ENCODE measurements at places on chromosomes 7 and 10.

DNA sequence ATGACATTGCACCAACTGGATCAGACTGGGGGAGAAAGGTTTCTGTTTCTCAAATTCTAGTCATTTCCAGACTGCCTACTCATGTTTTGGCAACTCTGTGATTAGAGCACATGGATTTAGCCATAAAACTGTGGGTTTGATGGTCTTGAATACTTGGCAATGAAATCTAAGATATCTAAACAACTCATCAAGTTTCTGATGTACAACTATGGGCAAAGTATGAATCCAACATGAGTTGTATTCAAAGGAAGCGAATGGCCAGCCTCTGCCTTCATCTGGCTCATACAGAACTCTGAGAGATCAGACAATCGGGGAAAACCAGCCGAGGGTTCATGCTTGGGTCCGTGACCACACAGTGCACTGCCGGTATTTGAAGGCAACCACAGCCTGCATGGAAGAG is 144.3 kb downstream of the ADAM12 start:
- no peak for DNase-seq

DNA sequence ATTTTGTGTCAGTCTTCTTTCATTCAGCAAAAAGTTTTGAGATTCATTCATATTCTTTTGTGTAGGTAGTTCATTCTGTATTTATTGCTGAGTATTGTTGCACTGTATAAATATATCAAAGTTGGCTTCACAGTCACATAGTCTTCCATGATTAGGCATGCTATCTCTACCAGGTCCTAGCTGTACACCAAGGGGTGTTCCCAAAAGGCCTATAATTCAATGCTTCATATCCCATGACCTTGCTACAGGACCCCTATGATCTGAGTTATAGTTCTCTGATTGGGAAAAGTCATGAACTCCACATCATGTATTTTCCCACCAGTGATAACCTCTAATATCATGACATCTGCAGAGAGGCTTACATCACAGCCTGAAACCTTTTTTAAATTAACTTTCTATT is 47.3 kb upstream of the MAGI2 start:
- DNase-seq = no peak

DNA sequence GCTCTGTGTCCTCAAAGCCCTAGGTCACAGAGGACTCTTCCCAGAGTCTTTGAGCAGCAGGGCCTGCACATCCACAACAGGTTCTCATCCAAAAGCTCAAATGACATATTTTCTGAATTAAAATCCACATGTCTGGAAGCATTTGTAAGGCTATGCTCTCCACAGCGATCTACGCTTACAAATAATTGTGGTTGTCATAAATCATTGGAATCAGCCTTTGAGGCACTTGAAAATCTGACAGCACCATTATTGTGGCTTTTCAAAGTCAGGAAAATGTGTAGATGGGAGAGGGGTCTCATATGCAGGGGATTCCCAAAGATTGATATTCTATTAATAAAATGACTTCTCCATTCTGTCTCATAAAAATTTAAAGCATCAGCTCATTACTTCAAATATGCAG is 16.3 kb downstream of the GPR26 start:
- DNase-seq = no peak

DNA sequence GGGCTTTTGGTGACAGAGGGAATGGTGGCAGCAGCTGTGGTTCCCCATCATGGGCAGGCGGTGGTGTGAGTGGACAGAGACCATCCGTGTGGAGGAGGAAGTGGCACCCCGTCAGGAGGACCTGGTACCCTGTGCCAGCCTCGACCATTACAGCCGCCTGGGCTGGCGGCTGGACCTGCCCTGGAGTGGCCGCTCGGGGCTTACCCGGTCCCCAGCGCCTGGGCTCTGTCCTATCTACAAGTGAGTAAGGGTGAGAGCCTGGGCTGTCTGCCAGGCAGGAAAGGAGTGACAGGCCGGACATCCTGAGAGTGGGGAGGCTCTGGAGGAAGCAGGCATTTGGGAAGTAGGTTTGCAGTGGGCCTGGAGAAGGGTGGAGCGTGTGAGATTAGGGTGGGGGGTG is 2.9 kb upstream of the ZNF467 start:
- no peak for DNase-seq

- no peak for DNase-seq
Measured at GRCh38 chr7:75638594-75639070, 100.1 kb downstream of the HIP1 start.

- no peak for DNase-seq
Measured at GRCh38 chr7:22628112-22628511, 98.9 kb upstream of the IL6 start.

- DNase-seq = no peak
Measured at GRCh38 chr7:96532428-96532935, 177.2 kb downstream of the SEM1 start.

DNA sequence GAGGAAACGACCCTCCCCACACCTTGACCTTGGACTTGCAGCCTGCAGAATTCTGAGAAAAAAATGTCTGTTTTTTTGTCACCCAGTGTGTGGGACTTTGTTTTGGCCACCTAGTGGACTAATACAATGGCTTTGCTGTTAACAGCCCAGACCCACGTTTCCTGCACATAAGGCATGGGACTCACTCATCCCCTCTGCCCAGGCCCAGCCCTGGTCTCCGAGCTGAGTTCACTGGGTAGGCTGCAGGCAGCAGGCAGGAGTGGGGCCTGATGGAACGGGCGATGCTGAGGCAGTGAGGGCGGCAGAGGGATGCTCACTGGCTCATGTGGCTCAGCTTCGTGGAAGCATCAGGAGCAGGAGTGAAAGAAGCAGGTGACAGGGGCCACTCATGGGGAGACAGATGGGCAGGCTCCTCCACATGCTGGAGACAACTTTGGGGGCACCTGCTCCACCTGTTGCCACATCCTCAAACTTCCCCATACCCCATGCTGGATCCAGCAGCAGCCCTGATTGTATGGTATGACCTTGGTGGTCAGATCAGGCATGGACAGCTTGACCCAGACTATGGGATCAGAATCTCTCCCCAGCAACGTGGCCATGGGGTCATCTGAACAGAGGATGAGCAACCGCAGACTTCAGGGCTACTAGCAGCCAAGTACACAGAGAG is 65.8 kb upstream of the ANTXRL start:
- no peak for DNase-seq

DNA sequence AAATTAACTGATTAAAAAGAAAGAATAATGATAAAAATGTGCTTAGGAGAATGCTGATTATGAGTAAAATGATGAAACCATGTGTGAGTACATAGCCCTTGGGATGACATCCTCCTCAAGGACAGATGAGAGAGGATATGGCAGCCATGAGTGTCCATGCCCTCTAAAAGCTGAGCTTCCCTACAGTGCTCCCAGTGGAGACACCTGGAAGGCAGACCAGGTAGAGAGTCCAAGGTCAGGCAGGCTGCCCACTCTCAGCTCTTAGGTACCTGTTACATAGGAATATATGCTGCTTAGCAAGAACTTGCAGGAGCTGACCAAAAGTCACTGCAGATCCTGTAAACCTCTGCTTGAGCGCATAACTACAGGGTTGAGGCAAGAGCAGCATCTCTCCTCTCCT is 169.7 kb upstream of the TMEM229A start:
- no peak for DNase-seq

GRCh38 chr7:105806592-105807447 is 69.6 kb downstream of the ATXN7L1 start:
- DNase-seq = peak; percentile 11

- no peak for DNase-seq
Measured at GRCh38 chr7:44583146-44583865, 1.3 kb upstream of the TMED4 start.

- no peak for DNase-seq
Measured at GRCh38 chr10:61169294-61169693, 225.3 kb upstream of the RHOBTB1 start.

DNA sequence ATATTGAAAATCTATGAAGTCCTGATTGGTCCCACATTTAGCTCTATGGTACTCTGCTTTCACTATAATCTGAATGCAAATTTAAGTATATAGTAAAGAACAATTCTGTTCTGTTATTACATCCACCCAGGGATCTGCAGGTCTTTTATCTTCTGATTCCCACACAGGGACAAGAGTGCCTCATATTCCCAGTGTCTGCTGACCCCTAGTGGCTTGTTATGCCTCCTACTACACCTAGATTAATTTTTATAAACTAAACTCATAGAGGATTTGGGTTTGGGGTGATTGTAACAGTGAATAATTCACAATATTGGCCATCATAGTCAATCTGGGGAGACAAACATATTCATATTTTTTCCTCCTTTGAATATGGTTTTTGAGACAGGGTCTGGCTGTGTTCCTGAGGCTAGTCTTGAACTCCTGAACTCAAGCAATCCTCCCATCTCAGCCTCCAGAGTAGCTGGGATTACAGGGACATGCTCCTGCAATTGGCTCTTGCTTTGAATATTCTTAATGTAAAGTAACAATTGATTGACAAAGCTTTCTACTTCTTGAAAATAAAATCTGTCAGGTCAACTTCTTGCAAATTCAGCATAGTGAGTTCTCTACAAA is 282.1 kb downstream of the KCND2 start:
- DNase-seq = no peak

GRCh38 chr7:151249034-151249731 is 689 bp upstream of the SMARCD3 start:
- DNase-seq = no peak

DNA sequence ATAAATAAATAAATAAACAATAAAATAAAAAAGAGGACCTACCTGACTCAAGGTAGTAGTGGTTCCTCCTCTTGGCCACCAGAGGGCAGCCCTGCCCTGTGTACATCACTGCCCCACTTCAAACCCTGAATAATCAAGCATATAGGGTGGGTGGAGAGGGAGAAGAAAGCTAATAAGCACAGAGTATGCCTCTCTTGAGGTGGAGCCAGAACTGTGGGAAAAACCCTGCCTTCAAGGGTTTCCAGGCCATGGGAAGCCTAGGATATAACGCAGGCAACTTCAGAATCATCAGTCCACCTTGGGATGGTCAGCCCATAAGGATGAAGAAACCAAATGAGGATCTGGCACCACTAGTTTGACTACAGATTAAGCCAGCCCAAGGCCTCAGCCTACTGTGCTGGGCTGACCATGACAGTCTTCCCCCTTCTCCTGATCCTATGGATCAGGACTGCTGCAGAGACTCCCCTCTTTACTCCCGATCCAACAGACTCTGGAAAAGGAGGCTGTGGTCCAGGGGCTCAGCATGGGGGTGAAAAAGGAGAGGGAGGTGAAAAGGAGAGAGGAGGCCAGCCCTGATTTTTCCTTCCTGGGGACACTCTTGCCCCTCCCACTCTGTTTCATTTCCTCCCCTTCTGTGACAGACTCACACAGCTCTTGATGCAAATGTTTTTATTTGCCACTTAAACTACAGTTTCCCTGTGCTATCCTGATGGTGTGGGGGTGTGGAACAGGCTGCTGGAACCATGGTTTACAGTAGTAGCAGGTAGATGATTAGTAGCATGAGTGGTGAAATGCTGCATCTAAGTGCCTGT is 10.1 kb downstream of the AVPI1 start:
- no peak for DNase-seq

GRCh38 chr10:7102084-7102483 is 308.8 kb downstream of the SFMBT2 start:
- no peak for DNase-seq

DNA sequence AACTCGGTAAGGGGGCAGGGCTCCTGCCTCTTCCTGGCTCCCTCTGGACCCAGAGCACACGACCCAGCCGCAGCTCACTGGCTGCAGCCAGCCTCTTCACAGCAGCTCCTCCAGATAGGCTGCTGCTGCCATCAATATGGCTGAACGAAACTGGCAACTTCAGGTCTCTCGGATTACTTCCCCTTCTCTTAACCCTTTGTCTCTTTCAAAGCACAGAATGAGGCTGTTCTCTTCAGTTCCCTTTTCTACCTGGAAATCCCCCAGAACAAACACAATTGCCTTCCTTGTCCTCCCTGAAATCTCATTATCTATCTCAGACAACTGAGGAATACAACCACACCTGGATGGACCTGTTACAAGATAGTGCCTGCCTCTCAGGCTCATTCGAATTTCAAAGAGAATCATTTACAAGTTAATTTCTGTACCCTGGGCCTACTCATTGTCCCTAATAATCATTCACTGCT is 193.4 kb upstream of the MBL2 start:
- DNase-seq = no peak

GRCh38 chr7:125098377-125098970 is 168.8 kb upstream of the POT1 start:
- DNase-seq = no peak

- DNase-seq = no peak
Measured at GRCh38 chr7:84081973-84082522, 112.5 kb downstream of the SEMA3A start.

DNA sequence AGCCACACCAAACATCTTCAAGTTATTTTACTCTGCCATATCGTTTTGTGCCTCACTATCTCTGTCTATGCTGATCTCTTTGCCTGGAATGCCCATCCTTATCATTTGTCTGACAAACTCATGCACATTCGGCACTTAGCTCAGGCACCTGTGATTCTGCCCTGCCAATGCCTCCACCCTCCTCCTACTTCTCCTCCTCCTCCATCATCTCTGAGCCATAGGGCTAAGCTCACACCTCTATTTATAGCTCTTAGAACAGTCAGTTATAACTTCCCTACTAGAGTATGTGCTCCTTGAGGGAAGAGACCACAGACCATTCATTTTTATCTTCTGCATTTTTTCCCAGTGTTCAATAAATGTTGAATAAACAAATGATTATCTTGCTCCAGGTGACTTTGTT is 51.2 kb upstream of the CDK13 start:
- DNase-seq = no peak

DNA sequence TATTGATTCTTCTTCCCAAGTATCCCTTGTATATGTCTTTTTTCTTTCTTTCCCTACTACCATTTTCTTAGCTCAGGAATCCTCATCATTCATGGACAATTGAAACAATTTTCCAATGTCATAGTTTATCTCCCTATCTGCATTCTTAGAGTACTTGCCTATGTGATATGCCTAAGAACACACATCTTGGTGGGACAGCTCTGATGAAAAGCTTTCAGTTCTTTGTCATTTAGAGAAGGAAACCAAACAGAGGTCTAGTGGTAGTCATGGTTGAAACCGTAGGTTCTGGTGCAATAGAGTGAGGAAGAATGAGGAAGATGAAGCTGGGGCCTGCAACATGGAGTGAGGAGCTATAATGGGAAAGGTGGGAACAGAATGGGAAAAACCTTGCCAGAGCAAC is 28.2 kb downstream of the TDRD1 start:
- no peak for DNase-seq
